Activated naive CD8-positive, alpha-beta T cell treated with anti-CD3 and anti-CD28 coated beads, Interleukin-2, amount 50 U/mL, for 16 hours (primary cell): ENCODE measurements at places on chromosomes 12 and 14.

GRCh38 chr12:127165567-127166392, 1101.2 kb upstream of the TMEM132C start:
- DNase-seq: peak; percentile 60

DNA sequence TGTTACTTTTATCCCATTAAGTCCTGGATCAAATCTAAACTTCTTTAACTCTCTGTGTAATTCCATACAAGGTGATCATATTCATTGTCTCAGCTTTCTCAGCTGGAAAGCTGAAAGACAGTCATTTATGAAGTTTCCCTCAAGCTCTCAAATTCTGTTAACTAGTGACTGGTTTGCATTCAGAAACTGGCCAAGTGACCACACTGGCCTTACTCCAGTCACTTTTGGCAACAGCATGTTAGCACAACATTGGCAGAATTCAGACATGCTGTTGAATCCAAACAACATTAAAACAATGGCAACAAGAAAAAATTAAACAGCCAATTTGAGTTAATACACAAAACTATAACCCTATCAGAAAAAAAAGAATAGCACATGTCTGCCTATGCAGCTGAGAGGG, 343.3 kb downstream of the MDGA2 start:
- DNase-seq: no peak

GRCh38 chr14:103897075-103897947, 30.9 kb upstream of the TDRD9 start:
- DNase-seq: no peak

GRCh38 chr14:36845356-36846012, 183.8 kb downstream of the PAX9 start:
- no peak for DNase-seq

- DNase-seq: no peak
Measured at GRCh38 chr12:39127401-39127800, 222.0 kb upstream of the CPNE8 start.
